ENCODE measurements at places on chromosomes 1 and 21.

- no peak for DNase-seq
These were observed 218.5 kb upstream of the ZC3H12A start for GRCh38 chr1:37255868-37256267.

GRCh38 chr1:81505831-81506230, 294.9 kb upstream of the ADGRL2 start:
- DNase-seq, result no peak

DNA sequence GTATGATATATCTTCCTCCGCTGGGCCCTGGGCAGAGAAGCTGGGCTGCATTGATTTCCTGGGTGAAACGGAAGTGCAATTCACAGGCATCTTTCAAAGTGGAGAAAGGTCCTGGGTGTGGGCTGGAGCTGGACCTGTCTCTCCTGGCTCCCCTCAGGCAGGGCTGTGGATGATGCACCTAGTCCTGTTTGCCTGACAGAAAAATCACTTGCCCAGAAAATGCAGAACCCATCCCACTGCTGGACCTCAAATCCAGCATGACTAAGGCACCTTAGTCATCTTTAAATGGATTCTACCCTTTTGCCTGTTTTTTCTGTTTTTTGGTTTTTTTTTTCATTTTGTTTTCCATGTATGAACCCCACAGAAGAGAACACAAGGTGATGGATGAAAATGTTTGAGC, 49.7 kb downstream of the MYSM1 start:
- no peak for DNase-seq

DNA sequence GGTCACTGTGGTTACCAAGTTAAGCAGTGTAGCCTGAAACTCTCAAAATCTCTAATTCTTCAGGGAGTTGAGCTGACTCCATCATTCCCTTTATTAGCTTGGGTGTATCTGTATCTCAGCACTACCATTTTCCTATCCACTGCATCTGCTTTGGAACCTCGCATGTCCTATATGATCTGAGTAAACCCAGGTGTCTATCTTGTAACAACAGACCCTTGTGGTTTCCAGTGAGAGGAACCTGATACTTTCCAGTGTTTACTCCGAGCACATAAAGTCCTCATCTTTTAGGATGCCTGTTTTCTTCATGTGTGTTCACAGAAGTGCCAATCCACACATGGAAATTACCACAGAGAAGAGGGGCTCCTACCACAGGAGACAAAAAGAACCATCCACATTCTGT, 650.4 kb downstream of the LMO4 start:
- DNase-seq, result no peak

- DNase-seq, result no peak
These were observed 82.9 kb downstream of the FAM78B start for GRCh38 chr1:166083887-166084286.

All from activated T-helper 1 cell treated with anti-CD3 and anti-CD28 coated beads, Interleukin-2, amount 50 U/mL, for 16 hours (primary cell).